CD14-positive monocyte (primary cell): ENCODE measurements at places on chromosomes 6 and 20.
A peak's percentile ranks its signal among the peaks of the same experiment; 100 is the strongest.

- DNase-seq, result no peak
Observed at GRCh38 chr6:152821525-152821924, 70.9 kb downstream of the VIP start.

- no peak for DNase-seq
Observed at GRCh38 chr6:24949020-24949569, 13.3 kb upstream of the RIPOR2 start.

DNA sequence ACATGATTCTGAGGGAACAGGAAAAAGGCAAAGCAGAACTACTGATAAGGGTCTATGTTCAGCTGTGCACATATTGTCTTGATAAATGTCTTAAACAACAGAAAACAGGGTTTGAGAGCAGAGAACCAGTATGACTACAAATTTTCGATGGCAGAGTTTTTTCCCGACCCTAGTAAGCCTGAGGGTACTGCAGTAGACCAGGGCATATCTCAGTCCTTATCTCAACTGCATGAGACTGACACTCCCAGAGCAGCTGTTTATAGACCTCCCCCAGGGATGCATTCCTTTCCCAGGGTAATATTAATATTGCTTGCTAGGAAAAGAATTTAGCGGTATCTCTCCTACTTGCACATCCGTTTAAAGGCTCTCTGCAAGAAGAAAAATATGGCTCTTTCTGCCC, 1176.8 kb upstream of the ADGRB3 start:
- DNase-seq, result no peak

DNA sequence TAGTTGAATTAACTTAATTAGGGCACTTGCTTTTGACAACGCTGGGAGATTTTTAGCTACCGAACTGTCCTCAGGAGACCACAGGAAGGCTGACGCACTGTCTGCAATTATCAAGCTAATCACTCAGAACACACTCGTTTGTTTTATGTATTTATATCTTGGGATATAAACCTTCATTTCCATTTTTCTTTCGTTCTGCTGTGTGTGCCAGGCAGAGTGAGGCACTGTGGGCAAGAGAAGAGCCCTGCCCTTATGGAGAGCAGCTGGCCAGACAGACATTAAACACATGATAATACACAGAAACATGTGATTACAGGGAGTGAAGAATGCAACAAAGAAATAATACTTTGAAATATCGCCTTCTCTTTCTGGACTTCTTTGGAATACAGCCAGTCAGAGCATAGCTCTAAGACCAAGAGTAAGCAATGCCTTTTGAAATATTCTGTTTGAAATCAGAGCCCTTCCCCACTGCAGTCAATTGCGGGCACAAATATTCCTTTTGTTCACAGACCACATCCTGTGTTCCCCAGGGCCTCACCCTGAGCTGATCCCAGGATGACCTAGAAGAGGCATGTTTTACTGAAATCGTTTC, 96.8 kb downstream of the ANKRD60 start:
- DNase-seq, result no peak

DNA sequence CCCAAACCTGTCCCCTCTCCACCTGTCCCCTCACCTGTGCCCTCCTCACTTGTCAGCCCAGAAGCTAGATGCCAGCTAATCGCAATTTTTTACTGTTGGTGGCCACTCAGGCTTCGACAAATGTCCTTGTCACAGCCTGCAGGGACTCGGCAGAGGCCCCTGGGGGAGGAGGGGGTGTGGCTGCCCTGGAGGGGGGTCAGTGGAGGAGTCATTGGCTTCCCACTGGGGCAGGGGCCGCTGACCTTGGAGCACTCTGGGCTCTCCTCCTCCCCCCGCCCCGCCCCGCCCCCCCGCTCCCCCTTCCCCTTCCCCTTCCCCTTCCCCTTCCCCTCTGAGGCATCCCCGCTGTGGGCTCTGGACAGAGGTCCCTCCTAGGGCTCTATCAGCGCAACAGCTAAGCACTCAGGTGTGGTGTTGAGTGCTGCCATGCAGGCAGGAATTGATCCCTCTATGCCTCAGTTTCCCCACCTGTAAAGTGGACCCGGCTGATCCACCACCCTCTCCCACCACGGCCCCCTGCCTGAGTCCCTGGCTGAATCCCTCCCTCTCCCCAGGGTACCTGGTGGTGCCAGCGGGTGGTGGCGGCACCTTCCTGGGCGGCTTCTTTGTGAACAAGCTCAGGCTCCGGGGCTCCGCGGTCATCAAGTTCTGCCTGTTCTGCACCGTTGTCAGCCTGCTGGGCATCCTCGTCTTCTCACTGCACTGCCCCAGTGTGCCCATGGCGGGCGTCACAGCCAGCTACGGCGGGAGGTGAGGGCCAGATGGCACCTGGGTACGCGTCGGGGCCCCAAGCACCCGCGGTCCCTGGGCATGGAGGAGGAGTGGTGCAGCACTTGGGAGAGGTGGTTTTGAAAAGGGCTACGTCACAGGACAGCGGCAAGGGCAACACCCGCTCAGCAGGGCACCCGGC, 23.8 kb downstream of the SLCO4A1 start:
- DNase-seq, result no peak

DNA sequence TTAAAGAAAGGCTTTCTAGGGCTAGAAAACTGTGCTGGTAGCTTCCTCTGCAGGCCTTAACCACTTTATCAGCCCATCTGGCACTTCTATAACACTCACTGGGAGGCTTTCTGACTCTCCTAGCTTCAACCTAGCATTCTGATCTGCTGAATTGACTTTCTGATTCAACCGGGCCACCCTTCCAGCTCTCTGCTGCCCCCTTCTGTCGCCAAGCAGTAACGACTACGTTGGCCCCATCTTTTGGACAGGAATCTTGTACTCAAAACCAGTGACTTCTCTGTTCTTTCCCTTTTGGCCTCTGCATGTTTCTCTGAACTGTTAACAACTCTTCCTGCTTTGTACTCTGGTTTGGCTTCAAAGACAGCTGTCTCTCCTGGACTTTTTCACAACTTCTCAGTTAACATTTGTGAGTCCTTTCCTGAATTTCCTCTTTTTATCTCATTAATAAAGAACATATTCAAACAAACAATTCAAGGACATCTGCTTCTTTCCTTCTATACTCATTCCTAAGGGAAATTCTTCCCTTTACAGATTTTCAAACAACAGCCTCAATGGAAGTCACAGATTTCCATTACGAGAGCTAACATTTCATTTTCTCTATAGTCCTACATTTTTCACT, 43.9 kb upstream of the FAM135A start:
- peak; percentile 40 for DNase-seq

DNA sequence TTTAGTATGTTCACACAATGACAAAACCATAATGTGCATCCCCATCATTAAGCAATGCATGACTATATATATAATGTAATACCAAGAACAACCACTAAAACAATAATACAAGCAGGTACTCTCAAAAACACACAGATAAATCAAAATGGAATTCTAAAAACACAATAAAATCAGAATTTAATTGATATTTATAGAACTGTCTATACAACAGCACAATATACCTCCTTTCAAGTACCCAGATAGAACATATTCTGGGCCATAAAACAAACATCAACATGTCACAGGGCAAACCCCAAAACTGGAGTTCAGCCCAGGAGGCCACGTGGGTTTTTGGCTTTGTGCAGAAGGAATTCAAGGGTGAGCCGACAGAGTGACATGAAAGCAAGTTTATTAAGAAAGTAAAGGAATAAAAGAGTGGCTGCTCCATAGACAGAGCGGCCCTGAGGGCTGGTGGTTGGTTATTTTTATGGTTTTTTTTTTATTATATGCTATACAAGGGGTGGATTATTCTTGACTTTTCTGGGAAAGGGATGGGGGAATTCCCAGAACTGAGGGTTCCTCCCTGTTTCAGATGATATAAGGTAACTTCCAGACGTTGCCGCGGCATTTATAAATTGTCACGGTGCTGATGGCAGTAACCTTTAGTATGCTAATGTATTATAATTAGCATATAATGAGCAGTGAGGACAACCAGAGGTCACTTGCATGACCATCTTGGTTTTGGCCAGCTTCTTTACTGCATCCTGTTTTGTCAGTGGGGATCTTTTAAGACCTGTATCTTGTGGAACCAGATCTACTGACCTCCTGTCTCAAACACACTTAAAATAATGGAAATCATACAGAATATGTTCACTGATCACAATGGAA, 5.6 kb downstream of the RAB23 start:
- DNase-seq, result no peak

GRCh38 chr6:617456-618100, 39.3 kb downstream of the HUS1B start:
- DNase-seq, result no peak

GRCh38 chr6:3442431-3443220, 14.2 kb downstream of the SLC22A23 start:
- no peak for DNase-seq

DNA sequence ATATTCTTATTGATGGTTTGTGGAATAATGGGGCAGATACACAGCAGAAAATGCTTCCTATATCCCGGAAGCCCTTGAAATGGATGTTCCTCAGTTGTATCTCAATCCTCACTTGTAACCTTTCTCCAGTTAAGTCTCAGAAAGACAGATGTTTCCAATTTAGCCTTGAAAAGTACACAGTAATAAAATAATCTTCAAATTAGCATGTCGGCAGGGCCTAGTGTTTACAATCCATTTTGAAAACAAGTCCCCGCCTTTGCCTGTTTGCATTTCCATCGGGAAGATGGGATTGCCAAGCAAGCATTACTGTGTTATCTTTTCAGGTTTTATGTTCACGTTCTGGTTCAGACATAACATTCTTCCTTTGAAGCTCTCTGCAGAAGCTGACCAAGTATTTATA, 41.5 kb downstream of the SNRNP48 start:
- no peak for DNase-seq

DNA sequence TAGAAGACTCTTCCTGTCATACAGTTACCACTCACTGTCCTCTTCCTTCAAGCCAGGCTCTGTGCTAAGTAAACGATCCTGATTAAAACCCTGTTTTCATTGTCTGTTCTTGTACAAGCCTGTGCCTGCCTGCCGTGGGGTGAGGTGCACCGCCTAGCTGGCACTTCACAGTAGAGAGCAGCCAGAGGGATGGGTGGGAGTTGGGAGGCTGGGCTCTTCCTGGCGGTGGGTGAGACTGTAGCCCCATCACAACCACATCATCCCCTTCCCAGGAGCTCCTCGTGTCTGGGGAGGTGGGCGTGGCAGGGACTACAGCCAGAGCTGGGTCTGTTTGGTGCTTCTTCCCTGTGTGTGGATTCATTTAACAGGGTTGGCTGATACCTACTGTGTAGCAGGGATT, 382.0 kb downstream of the TAF4 start:
- no peak for DNase-seq

DNA sequence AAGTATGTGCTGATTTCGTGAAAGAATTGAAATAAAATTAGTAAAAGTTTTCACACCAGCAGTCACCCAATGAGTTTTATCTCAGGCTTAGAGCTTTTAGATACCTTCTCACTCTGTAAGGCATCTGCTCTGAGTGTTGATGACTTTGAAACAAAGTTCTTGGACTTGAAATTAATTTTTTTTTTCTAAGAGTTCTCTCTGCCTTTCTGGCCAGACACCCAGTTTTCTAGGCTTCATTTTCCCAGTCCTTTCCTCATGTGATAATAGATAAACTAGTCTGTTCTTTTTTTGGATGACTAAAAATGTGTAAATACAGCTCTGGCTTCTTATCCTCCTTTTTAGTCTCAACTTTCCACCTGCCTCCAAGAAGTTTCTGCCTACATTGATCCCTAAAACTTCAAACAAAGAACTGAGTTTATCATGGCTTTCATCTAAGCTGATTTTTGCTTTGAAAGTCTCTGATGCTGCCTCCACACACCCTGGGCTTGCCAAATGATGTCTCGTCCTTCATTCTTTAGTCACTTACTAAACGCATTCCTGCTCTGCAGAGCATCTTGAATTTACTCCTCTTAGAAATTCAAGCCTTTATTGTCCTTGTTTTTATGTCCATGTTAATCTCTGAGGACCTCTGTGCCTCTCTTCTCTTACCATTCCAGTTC, 32.7 kb downstream of the SLX4IP start:
- DNase-seq, result no peak

DNA sequence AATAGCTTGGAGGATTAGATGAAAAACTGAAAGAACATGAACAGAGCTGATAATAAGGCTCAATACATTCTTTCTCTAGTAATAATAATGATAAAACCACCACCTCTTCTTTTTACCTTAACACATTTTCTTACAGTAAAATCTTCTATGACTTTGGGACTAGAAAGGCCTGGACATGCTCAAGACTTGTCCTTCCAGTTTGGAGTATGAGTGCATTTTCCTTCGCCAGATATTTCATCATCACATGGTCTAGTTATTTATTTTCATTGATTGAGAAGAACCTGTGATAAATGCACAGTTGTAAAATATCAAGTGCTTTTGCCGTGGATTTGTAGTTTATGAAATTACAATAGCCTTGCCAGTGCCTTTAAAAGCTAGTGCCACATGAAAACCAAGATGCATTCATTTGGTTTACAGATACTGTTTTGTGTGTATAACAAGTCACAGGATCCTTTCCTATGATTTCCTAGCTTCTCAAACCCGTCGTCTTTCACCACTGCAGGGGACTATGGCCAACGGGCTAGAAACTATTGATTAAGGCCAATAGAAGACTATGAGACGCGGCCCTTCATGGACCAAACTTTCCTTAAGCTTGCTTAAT, 200.2 kb upstream of the ZNF217 start:
- no peak for DNase-seq

DNA sequence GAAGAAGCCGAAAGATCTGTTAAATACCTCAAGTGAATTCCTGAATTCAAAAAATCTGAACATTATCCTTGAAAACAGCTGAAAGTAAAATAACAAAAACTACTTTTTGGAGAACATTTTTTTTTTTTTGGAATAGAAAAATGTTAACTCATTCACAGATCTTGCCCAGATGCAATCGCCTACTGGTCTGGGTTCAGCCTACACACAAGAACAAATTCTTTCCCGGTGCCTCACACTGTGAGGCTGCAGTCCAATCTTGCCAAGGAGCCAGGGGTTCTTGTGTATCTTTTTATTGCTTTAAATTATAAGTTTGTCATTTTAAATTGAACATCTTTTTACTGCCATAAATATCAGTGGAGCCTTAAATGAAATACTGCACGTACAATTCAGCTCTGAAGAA, 41.2 kb upstream of the TMEM200A start:
- DNase-seq, result no peak

DNA sequence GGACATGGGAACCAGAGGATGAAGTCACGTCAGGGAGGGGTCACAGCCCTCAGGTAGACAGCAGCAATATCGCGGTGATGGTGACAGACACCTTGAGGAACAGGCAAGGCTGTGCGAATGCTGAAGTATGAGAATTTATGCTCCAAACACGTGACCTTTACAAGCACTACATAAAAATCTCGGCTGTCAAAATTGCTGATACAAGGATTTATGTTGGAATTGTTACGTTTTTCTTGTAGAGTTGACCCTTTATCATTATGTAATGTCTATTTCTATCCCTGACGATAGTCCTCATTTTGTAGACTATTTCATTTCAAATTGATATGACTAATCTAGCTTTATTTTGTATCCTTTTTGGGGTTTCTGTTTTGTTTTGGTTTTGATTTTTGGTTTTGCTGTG, 311.1 kb downstream of the C6orf118 start:
- DNase-seq, result no peak

DNA sequence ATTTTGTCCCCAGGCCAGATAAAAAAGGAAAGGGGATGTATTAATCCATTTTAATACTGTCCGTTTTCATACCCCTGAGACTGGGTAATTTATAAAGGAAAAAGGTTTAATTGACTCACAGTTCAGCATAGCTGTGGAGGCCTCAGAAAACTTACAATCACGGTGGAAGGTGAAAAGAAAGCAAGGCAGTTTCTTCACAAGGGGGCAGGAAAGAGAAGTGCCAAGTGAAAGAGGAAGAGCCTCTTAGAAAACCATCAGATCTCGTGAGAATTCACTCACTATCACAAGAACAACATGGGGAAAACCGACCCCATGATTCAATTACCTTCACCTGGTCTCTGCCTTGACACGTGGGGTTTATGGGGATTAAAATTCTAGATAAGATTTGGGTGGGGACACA, 152.5 kb downstream of the IBTK start:
- DNase-seq, result peak; percentile 9
